Activated naive CD4-positive, alpha-beta T cell (primary cell): ENCODE measurements at places on chromosomes 16 and 17.

DNA sequence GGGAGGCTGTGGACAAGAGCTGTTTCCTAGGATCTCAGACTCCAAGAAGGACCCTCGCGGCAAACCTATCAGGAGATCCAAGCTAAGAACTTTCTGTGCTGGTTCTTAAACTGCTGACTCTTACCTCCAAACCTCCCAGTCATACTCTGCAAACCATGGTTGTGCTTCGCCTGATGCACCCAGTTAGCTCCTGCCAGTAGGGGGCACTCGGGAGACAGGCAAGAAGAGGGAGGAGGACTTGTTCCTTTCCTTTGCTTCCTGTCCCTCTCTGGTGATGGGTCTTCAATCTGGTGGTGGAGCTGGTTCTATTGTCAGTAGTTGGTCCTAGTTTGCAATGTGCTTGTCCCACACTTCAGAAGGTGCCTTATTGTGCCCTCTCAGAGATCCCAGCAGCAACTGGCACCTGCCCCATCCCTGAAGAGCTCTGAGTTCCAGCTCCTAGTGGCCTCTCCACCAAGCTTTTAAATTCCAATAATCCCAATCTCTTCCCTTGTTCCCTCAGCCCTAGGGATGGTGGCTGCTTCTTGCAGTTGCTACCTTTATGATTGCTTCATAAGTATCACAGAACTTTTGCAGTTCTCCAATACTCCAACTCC lies 113.5 kb upstream of the RPL38 start:
- DNase-seq = no peak

- DNase-seq = no peak
These were observed 1.8 kb downstream of the SNTB2 start for GRCh38 chr16:69188716-69189115.

- DNase-seq = no peak
These were observed 95.4 kb upstream of the TNRC6C start for GRCh38 chr17:77862890-77863813.

DNA sequence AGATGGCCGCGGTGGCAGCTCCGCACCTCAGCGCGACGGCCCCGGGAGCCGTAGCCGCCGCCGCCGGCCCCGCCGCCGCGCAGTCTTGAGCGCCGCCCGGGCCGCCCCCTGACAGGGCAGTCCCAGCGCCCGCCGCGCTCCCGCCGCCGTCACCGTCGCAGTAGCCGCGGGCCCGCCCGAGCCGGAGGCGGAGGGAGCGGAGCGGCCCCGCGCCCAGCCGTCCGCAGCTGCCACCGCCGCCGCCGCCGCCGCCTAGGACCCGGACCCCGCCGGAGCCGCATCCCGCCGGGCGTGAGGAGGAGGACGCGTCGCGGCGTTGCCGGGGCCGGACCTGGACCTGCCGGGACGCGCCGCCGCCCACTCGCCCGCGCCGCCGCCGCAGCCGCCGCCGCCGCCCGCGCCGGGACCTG lies 218 bp downstream of the TNRC6C start:
- DNase-seq = no peak

DNA sequence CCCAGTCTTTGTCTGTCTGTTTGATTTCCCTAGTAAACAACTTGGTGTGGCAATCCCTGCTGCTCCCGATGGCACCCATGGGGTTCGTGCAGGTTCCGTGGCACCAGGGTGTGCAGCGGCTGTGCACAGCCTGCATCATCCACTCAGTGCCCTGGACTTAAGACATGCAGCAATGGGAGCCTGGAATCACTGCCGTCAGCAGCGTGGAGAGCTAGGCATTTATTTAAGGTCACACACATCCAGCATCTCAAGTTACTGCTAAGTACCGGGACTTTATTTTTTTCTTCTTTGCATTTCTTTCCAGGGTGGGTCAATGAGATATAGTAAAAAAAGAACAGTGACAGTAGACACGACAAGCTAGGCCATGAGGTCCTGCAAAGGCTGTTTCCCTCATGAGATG lies 2.8 kb downstream of the DHRS7C start:
- no peak for DNase-seq

- no peak for DNase-seq
These were observed 7.2 kb downstream of the SUPT4H1 start for GRCh38 chr17:58344791-58345157.

DNA sequence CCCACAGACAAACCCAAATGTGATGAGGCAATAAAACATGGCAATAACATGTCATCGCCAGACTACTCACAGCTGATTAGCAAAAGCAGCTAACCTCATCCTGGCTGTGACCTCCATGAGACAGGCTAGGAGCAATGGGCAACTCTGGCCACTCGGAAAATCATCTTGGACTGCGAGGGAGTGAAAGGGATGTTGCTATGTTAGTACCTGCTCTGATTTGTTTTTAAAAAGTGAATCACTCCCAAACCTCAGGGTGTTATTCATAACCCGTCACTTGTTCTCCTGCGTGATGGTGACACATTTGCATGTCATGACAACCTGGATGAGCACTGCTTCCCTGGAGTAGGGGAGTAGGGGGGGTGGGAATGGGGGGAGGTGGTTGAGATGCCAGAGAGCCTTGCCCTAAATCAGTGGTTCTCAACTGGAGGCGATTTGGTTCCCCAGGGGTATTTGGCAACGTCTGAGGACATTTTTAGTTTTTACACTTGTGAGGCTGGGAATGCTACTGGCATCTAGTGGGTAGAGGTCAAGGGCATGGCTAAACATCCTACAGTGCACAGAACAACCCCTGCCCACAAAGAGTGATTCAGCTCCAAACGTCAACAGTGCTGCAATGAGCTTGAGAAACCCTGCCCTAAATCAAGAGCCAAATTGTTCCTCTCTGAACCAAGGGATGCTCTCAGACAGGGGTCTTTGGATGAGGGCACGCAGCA lies 241.7 kb downstream of the SOX9 start:
- DNase-seq = no peak

- no peak for DNase-seq
These were observed 30.6 kb downstream of the CACNA1G start for GRCh38 chr17:50590946-50591737.

GRCh38 chr17:11618861-11619566 lies 20.7 kb downstream of the DNAH9 start:
- DNase-seq = no peak
